ENCODE measurements at places on chromosomes 5 and 9.

DNA sequence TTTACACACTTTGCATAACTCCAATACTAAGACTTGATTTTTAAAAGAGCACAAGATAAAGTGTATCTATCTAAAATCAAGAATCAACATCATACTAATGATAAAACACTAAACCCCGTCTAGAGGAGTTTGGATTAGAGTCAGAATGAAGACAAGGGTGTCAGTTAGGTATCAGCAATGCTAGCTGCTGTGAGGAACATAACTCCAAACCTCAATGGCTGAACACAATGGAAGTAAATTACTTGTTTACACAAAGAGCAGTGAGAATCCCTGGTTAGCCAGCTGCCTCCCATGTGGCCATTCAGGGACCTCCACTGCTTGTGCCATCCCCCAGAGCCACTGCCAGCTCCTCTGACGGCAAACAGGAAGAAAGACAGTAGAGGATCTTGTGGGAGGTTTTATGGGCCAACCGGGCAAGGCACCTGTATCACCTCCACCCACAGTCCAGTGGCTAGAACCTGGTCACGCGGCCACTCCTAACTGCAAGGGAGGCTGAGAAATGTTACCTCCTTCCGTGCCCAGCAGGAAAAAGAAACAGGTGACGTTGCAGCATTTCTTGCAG, 24.0 kb upstream of the GRHPR start:
- DNase-seq = no peak

GRCh38 chr9:110081395-110081794, 126.6 kb downstream of the C9orf152 start:
- no peak for DNase-seq

- no peak for DNase-seq
Measured at GRCh38 chr5:132837868-132838267, 7.4 kb upstream of the SHROOM1 start.

DNA sequence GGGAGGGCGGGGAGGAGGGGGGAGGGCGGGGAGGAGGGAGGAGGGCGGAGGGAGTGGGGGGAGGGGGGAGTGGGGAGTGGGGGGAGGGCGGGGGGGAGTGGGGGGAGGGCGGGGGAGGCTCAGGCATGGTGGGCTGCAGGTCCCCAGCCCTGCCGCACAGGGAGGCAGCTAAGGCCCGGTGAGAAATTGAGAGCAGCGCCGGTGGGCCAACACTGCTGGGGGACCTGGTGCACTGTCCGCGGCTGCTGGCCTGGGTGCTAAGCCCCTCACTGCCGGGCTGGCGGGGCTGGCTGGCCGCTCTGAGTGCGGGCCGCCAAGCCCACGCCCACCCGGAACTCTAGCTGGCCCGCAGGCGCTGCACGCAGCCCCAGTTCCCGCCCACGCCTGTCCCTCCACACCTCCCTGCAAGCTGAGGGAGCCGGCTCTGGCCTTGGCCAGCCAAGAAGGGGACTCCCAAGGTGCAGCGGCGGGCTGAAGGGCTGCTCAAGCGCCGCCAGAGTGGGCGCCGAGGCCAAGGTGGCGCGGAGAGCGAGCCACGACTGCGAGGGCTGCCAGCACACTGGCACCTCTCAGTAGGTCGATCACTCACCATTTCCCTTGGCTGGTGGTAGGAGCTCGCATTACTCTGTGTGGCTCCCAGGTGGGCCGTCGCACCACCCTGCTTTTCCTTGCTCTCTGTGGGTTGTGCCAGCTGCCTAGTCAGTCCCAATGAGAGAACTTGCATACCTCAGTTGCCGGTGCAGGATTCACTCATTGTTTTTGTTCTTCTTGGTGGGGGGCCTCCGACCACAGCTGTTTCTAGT, 160.2 kb downstream of the CNTLN start:
- no peak for DNase-seq

DNA sequence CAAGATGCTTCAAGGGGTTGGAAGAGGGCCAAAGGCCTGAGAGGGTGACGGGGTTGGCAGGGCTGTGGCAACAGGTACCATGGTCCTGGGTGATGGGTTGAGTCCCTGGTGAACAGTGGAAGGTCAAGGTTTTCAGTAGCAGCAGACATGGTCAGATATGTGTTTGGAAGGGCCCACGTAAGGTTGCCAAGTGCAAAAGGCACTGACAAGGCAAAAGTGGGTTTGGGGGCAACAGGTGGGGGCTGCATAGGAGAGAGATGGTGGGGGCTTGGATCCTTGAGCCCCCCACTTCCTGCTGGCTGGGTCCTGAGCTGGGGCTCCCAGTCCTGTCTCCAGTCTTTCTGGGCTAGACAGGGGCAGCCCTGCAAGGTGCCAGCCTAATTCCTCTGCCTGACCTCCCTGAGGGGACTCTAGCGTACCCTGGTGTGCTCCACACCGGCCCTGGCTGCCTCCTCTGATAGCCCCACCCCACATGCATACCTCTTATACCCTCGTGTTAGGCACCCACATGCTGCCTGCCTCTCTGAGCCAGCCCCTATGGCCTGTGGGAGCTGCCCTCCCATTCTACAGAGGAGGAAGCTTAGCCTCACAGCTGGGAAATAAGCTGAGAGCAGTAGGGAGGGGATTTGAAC, 20.9 kb upstream of the NSD1 start:
- DNase-seq = no peak

DNA sequence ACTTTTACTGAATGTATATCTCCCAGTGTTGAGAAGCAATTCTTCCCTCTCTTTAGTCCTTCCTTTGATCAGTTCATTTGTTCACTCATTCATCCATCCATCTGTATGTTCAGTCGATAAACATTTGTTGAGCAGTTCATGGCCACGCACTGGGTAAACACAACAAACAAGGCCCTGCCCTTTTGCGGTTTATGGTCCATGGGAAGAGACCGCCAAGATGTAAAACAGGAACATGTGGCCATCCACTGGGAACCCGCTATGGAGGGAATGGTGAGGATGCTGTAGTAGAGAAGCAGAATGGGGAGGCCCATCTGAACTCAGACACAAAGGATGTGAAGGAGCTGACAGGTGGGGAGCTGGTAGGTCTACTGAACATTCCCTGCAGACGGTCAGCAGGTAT, 102.7 kb upstream of the SPRY4 start:
- no peak for DNase-seq

GRCh38 chr5:57366744-57367143, 115.9 kb downstream of the ACTBL2 start:
- no peak for DNase-seq

DNA sequence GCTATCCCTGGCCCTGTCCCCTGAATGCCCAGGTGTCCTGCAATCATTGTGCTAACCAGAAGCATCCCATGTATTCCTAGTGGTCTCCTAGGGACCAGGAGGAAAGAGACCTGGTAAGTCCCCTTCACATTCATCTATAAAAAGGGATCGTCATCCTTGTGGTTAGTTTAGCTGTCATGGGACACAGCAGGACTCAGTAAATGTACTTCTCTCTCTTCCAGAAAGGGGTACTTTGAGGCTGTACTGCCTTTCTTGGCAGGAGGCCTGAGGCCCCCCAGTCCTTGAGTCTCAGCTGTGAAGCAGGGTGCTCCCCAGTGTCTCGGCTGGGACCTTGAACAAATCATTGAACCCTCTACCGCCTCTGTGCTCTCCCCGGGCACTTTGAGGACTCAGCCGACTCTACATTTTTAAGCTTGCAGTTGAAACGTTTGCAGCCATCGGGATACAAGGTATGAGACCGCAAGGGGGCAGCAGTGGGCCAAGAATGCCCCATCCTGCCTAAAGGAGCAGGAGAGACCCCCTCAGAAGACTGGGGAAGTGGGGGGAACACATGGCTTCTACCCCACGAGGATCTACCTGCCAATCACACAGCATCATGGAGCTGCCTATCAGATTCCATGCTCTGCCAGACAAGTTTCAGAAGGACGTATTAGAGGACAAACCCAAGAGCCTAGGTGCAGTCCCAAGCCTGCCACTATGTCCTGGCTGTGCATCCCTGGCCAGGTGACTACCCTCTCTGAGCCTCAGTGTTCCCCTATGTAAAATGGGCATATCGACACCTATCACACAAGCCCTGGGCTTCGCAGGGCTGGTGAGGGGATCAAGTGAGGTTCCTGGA, 2.4 kb upstream of the PHYKPL start:
- peak; percentile 56 for DNase-seq

DNA sequence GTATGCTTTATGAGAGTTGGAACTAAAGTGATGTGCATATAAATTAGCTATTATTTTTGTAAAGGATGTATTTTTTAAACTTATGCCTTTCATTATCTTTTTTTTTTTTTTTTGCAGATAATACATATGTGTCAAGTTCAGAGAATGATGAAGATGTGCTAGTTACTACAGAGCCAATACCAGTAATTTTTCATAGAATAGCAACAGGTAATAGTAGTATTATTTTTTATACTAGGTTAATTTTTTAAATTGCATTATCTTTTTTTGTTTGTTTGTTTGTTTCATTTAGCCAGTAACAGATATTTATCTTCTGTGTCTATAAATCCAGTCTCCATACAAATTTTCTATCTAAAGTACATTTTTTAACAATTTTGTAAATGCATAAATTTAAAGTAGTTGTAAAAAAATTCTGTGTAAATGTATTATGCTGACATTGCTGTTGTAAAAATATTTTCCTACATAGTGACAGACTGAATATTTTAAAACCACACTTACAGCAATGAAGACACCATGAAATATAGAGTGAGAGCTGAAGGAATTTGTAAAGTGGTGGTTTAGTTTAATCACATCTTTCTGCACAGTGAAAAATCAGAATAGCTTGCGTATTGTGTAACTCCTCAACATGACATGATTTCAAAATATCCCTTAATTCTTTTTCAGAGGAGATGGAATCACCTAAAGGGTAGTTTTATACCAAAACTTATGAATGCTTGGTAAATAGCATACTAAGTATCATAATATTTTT, 93.3 kb downstream of the PARP8 start:
- DNase-seq = no peak

- no peak for DNase-seq
Measured at GRCh38 chr9:99814359-99814758, 7.3 kb upstream of the NR4A3 start.

- no peak for DNase-seq
Measured at GRCh38 chr9:83981126-83981871, 694 bp downstream of the RMI1 start.

GRCh38 chr5:133756036-133756435, 143.7 kb upstream of the FSTL4 start:
- no peak for DNase-seq

- no peak for DNase-seq
Measured at GRCh38 chr5:4001758-4002533, 406.3 kb downstream of the IRX1 start.

DNA sequence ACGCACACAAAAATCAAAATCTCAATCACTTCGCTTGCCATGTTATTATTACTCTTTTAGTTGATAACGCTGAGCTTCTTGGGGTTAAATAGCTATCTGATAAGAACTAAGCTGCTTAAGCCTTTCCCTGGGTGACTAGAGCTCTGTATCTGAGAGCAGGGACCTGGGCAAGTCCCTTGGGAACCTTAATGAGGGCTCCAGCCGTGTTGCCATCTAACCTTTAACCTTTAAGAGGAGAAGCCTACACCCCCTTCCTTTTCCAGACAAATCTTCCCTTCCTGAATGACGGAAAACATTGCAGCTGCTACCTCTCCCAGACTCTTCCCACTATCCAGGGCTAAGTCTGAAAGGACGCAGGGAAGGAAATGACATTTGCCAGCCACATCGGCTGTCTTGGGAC, 216.5 kb upstream of the RAI14 start:
- DNase-seq = no peak

DNA sequence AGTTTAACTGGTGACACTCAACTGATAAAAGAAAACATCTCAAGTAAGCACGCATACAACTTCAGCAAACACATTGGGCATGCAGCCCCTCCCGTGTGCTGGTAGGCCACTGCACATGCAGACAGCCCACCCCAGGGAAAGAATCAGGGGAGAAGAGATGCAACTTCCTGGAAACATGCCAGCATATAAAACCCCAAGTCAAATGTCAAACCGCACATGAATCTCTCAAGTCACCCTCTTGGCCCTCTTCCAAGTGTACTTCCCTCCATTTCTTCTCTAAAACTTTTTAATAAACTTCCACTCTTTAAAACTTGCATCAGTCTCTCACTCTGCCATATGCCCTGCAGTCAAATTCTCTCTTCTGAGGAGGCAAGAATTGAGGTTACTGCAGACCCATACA, 732.7 kb downstream of the SEMA5A start:
- no peak for DNase-seq

DNA sequence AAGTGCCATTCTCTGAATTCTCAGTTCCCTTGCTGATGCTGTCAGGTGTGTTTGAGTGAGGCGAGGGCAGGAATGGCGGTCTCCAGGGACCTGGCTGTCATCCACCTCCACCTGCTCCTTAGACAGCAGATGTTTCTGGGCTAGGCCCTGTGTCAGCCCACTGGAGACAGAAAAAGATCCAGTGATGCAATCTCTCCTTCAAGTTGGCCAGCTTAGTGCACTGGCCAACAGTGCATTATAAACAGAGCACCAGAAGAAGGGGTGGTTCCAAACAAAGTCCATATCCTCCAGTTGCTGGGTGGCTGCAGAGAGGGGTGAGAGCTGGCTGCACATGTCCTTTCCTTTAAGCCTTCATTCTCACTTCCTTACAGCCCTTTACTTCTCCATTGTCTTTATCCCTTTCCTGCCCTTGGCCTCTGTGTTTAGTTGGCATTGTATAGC, 26.5 kb downstream of the NANS start:
- no peak for DNase-seq

GRCh38 chr5:135466178-135467050, 14.3 kb upstream of the TIFAB start:
- DNase-seq = no peak

DNA sequence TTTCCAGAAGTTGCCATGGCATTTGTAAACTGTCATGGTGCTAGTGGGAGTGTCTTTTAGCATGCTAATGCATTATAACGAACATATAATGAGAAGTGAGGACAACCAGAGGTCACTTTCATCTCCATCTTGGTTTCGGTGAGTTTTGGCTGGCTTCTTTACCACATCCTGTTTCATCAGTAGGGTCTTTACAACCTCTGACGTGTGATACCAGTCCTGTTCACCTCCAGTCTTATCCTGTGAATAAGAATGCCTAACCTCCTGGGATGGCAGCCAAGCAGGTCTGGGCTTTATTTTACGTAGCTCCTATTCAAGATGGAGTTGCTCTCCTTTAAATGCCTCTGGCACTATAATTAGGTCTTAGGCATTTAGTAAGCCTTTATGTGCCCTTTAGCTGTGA, 20.4 kb upstream of the RFK start:
- no peak for DNase-seq

DNA sequence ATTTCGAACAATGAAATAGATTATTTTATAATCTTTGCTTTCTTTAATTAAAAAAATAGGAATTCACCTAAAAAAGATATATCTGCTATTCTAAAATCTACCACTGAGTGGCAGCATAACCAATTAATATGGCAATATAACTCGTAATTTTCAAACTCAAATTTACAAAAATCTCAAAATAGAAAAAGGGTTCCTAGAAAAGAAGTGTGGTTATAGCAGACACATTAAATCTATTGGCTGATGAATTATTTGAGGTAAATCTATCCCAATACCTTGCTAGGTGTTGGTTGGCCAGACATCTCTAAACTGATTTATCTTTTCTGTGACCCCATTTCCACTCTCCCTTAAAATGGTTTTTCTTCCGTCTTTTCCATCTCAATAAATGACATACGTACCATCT, 30.2 kb upstream of the NRG2 start:
- DNase-seq = no peak

- no peak for DNase-seq
Measured at GRCh38 chr5:162274679-162275078, 207.1 kb downstream of the GABRG2 start.

GRCh38 chr5:9894571-9895301, 264.6 kb upstream of the TAS2R1 start:
- no peak for DNase-seq

- DNase-seq = no peak
Measured at GRCh38 chr9:135223831-135224230, 136.4 kb downstream of the OLFM1 start.
